Activated CD4-positive, alpha-beta memory T cell treated with anti-CD3 and anti-CD28 coated beads for 36 hours (primary cell): ENCODE measurements at places on chromosomes 11 and 22. TPM values are rescaled to one million over a fixed set of nuclear protein-coding genes. Genes with fewer than 3 reads are reported as not detected.

The DMC1 gene
- 15.8 TPM for total RNA-seq

The INS gene
- not detected for total RNA-seq

The ACTN3 gene
- 0.15 TPM for total RNA-seq

The RASD2 gene
- 0.10 TPM for total RNA-seq

The OR4D5 gene
- total RNA-seq = not detected

The XKR3 gene
- total RNA-seq = not detected

The OR56A1 gene
- total RNA-seq = not detected

The CABP4 gene
- total RNA-seq = 1.2 TPM

The JHY gene
- total RNA-seq = 1.6 TPM

DNA sequence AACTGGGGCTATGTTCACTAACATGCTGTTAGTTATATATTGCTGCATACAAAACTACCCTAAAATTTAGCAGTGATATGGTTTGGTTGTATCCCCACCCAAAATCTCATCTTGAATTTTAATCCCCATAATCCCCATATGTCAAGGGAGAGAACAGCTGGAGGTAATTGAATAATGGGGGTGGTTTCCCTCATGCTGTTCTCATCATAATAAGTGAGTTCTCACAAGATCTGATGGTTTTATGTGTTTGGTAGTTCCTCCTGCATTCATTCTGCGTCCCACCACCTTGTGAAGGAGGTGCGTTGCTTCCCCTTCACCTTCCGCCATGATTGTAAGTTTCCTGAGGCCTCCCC lies 10.0 kb upstream of the PATL1 start:
- peaks cover 9% of the 10 kb centered on the region for H3K27me3 ChIP-seq
- H3K27ac ChIP-seq = no peak overlapping the region
- H3K4me1 ChIP-seq = no peaks in the 10 kb centered on the region

DNA sequence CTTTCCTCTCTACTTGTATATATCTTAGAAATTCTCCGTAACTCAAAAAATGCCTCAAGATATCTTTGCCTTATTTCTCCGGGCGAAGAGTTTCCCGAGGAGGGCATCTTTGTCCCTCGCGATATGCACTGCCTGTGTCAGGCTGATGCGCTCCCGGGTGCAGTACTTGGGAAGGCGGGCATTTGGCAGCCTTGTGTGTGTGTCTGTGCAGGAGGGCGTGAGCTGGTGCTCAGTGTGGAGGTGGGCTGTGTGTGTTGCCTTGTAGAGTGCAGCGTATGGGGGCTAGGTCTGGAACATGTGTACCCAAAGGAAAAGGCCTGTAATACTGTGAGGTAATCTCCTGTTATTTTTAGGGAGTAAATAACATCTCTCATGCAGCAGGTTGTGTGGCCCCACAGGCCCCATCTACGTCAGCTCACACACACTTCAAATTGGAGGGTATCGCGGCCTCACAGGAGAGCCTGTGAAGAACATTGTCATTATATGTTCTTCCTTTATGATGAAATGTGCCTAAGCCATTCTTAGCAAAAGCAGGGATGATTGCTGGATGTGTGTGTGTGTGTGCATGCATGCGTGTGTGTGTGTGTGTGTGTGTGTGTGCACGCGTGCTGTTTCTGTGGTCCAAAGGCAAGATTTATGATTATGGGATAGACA lies 77.5 kb downstream of the KCNJ1 start:
- H3K4me1 ChIP-seq = peaks cover 3% of the 10 kb centered on the region
- H3K27me3 ChIP-seq = no peaks in the 10 kb centered on the region
- no peak overlapping the region for H3K27ac ChIP-seq
- no peak for DNase-seq
- peaks cover 14% of the 10 kb centered on the region for H3K36me3 ChIP-seq

DNA sequence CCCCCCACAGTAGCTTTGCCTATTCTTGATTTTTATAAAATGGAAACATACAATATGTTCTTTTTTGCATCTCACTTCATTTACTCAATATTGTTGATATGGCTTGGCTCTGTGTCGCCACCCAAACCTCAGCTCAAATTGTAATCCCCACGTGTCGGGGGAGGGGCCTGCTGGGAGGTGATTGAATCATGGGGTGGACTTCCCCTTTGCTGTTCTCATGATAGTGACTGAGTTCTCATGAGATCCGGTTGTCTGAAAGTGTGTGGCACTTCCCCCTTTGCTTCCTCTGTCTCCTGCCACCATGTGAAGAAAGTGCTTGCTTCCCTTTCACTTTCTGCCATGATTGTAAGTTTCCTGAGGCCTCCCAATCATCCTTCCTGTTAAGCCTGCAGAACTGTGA lies 431.3 kb downstream of the MN1 start:
- H3K27ac ChIP-seq = no peak overlapping the region
- no peaks in the 10 kb centered on the region for H3K36me3 ChIP-seq
- H3K4me3 ChIP-seq = no peak overlapping the region
- H3K4me1 ChIP-seq = no peaks in the 10 kb centered on the region
- peaks cover 11% of the 10 kb centered on the region for H3K27me3 ChIP-seq

DNA sequence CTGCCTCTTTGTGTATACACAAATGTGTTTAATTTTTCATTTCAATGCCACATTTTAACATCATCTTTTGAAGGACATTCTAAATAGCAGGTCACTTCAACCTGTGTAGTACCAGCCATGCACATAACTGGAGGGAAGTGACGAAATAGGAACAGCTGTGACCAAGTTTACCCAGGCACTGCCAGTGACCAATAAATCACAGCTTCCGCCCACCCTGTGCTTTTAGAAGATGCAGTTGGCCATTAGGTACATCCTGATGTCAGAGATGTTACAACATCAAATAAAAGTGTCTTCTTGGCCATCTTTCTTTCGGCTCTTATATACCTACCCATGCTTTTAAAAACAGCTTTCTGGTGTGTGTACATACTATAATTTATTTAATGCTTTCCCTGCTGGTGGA lies 7.8 kb downstream of the LDLRAD3 start:
- H3K36me3 ChIP-seq = no peaks in the 10 kb centered on the region
- no peaks in the 10 kb centered on the region for H3K4me1 ChIP-seq
- DNase-seq = no peak

DNA sequence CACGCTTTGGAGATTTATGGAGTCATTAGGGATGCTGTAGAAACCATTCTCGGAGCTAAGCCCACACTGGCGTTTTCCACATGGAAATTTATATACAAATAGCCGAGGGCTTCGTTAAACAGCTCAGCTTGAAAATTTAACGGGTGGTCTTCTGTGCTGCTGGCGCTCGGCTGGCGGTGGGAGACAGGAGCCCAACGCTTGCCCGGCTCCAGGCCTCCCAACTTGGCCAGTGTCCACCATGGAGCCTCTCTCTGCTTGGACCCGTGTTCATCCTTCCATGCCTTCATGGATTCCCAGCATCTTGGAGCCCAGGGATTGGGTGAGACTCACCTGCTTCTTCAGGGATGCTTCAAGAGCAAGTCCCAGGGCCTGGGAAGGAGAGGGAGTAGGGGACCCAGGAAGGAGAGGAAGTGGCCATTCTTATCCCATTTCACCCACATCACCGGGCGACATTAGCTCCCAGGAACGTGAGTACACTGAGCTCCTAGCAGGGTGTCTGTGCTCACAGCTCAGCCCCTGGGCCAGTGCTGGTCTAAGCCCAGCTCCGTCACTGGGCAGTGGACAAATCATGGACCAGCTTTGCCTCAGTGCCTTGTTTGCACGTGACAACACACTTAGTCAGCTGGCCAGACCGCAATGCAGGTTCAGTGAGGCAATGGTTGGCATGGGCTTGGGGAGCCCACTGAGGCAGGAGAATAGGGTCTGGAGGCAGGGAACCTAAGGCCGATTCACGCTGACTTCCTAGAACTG lies 944.3 kb downstream of the BRD1 start:
- no peaks in the 10 kb centered on the region for H3K36me3 ChIP-seq
- no peaks in the 10 kb centered on the region for H3K4me1 ChIP-seq
- no peak overlapping the region for H3K27ac ChIP-seq
- no peak overlapping the region for H3K4me3 ChIP-seq
- peaks cover 4% of the 10 kb centered on the region for H3K27me3 ChIP-seq

- peak overlapping the region; percentile 93 for H3K27ac ChIP-seq
- no peak for DNase-seq
- peaks cover 30% of the 10 kb centered on the region for H3K4me1 ChIP-seq
- peak overlapping the region; percentile 80 for H3K4me3 ChIP-seq
Measured at GRCh38 chr22:49969751-49970527, 9.4 kb downstream of the PIM3 start.

DNA sequence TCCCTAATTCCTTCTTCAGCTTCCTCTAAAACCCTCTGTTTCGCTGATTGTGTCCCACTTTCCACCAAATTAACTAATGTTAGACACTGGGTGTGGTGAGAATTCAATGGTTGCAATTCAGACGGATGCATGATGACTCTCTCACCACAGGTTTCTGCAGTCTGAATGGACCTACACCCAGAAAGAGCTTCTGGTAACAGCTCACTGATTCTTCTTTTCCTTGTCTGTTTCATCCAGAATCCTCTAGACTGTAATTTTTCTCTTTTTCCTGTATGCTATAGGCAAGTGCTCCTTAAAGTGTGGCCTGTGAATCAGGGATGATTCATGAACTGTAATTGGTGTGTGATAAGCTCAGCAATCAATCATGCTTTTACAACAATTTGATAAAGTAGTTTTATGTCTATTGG lies 18.1 kb downstream of the MMP10 start:
- peaks cover 2% of the 10 kb centered on the region for H3K4me1 ChIP-seq
- H3K4me3 ChIP-seq = no peak overlapping the region
- no peak for DNase-seq
- H3K36me3 ChIP-seq = no peaks in the 10 kb centered on the region
- peaks cover 7% of the 10 kb centered on the region for H3K27me3 ChIP-seq
- no peak overlapping the region for H3K27ac ChIP-seq

DNA sequence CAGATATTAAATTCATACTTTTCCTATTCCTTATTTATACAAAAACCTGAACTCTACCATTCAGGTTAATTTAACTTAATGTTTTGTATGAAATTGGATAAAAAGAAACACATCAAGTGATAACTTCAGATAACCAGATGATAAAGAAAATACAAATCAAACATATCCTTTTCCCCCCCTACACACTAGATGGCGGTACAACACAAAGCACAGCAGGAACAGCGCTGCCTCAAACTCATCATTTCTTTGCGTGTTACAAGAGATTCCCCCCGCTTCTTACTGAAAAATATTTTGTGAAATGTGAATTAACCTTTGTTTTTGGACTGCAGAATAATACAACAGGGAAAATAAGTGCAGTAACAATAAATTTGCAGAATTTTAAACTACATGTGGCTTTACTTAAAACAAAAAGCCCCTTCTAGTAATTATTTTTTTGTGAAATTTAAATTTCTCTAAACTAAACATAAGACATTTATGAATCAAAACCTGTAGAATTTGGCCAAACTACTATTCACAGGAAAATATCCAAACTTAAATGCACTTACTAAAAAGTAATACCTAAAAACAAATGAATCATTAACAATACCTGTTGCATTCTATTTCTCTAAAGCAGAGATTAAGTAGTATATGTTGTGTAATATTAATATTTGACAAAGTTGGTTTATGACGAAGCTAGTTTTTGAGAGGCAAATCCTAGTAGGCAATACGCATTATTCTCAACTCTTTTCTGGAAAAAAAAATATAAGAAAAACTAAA lies 74.4 kb downstream of the ARHGAP32 start:
- no peak overlapping the region for H3K4me3 ChIP-seq
- H3K27me3 ChIP-seq = no peaks in the 10 kb centered on the region
- DNase-seq = peak; percentile 51
- no peaks in the 10 kb centered on the region for H3K4me1 ChIP-seq

DNA sequence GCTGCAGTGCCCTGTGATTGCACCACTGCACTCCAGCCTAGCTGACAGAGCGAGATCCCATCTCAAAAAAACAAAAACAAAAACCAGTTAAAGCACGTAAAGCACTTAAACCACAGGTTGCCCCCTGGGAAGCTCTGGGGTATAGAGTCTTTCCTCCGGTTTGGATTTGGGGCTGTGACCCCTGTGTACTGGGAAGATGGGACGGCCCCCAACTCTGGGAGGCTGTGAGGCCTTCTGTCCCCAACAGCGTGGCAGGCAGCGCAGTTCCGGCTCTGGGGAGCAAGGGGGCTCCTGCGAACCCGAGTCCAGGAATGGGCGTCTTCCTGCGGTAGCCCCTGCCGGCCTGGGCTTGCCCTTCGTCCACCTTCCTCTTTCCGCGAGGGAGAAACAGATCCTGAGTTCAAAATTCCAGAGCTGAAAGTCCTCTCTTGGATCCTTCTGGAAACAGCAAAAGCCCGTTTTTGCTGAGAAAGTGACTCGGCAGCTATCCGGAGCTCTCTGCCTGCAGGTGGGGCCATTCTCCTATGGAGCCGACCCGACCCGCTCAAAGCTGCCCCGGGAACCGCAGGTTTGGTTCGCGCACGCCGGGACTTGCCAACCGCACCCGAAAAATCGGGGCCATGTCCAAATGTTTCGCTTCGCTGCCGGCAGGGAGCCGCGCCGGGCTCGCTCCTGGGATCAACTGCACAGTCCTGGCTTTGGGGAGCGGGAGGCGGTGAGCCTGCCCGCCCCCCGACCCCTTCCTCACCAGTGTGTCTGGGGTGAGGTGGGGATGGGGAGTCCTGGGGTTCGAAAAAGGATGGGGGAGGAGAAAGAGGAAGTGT lies 36.3 kb upstream of the POLA2 start:
- H3K4me3 ChIP-seq = peak overlapping the region; percentile 72
- H3K27me3 ChIP-seq = peaks cover 24% of the 10 kb centered on the region
- no peaks in the 10 kb centered on the region for H3K36me3 ChIP-seq
- no peak overlapping the region for H3K27ac ChIP-seq

DNA sequence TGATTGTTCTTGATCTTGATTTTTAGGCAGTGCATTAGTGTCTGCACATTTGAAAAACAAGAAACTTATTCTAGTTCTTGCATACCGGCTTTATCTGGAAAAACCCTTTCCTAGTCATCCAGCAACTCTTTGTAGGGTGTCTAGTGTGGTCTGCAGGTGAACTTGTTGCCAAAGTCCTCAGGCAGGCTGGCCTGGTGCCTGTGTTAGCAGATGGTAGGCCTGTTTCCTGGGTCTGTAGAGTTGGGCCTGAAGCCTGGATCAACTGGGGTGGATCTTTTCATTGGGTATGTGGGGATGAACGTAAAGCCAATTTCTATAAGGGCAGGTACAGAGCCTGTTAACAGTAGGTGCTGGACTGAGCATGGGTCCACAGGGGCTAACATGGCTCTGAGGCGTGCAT lies 5.6 kb upstream of the GLYATL1 start:
- peaks cover 10% of the 10 kb centered on the region for H3K27me3 ChIP-seq
- H3K4me1 ChIP-seq = no peaks in the 10 kb centered on the region
- H3K4me3 ChIP-seq = no peak overlapping the region
- no peaks in the 10 kb centered on the region for H3K36me3 ChIP-seq
- no peak overlapping the region for H3K27ac ChIP-seq

- H3K27ac ChIP-seq = no peak overlapping the region
- DNase-seq = no peak
- H3K4me1 ChIP-seq = peaks cover 9% of the 10 kb centered on the region
- H3K36me3 ChIP-seq = no peaks in the 10 kb centered on the region
- H3K4me3 ChIP-seq = no peak overlapping the region
Measured at GRCh38 chr11:120840661-120841060, 183.2 kb upstream of the TBCEL start.

- peaks cover 4% of the 10 kb centered on the region for H3K4me1 ChIP-seq
- H3K27ac ChIP-seq = peak overlapping the region; percentile 13
- no peak overlapping the region for H3K4me3 ChIP-seq
- DNase-seq = no peak
- no peaks in the 10 kb centered on the region for H3K36me3 ChIP-seq
- peaks cover 5% of the 10 kb centered on the region for H3K27me3 ChIP-seq
Measured at GRCh38 chr22:28395920-28396753, 283.5 kb downstream of the TTC28 start.

GRCh38 chr11:47587723-47588326 lies 1.3 kb downstream of the FAM180B start:
- no peak for DNase-seq
- H3K4me1 ChIP-seq = peaks cover 2% of the 10 kb centered on the region
- H3K4me3 ChIP-seq = no peak overlapping the region
- H3K27me3 ChIP-seq = peaks cover 6% of the 10 kb centered on the region
